ENCODE measurements at places on chromosomes 2 and 18. TPM values are rescaled to one million over a fixed set of nuclear protein-coding genes. Genes with fewer than 3 reads are reported as not detected.

DYNAP gene
- total RNA-seq, result not detected

DBI gene
- 537 TPM for total RNA-seq

MRPL33 gene
- total RNA-seq, result 349 TPM

SGPP2 gene
- 0.42 TPM for total RNA-seq

PIEZO2 gene
- total RNA-seq, result 0.47 TPM

RBKS gene
- total RNA-seq, result 9.2 TPM

TNFAIP6 gene
- 1.2 TPM for total RNA-seq

CNTNAP5 gene
- not detected for total RNA-seq

CABYR gene
- 15.4 TPM for total RNA-seq

Data from A549 treated with Mapracorat at 1 μM for 4 hours (cell line).